ENCODE measurements at places on chromosomes 6 and 20.

- DNase-seq: peak; percentile 61
These were observed 17.2 kb downstream of the UNC5CL start for GRCh38 chr6:41021832-41022231.

DNA sequence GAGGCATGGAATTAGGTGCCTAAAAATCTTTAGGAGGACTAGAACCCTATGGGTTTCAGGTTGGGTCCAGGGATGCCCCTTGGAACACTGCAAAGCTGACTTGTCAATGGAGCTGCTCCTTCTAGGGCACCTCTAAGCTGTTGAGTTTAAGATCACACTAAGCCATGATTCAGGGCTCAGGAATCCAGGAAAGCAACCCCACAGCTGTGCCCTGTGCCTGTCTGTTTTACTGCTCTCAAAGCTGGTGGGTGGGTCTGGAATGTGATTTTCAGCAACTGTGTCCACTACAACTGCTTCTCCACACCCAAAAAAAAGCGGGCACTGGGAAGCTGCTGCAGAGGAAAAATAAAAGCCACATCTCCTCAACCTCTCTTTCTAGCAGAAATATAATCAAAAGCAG, 310.4 kb upstream of the MOCS1 start:
- peak; percentile 56 for DNase-seq

GRCh38 chr20:50534567-50534966, 24.4 kb downstream of the PTPN1 start:
- no peak for DNase-seq

GRCh38 chr20:8002056-8002455, 17.5 kb downstream of the TMX4 start:
- no peak for DNase-seq

GRCh38 chr20:14189794-14190402, 147.5 kb downstream of the FLRT3 start:
- peak; percentile 70 for DNase-seq
